ENCODE measurements at places on chromosomes 12 and 14.

GRCh38 chr12:131057211-131057721, 103.6 kb downstream of the ADGRD1 start:
- DNase-seq, result no peak

GRCh38 chr14:66596241-66596985, 88.5 kb downstream of the GPHN start:
- DNase-seq, result no peak

DNA sequence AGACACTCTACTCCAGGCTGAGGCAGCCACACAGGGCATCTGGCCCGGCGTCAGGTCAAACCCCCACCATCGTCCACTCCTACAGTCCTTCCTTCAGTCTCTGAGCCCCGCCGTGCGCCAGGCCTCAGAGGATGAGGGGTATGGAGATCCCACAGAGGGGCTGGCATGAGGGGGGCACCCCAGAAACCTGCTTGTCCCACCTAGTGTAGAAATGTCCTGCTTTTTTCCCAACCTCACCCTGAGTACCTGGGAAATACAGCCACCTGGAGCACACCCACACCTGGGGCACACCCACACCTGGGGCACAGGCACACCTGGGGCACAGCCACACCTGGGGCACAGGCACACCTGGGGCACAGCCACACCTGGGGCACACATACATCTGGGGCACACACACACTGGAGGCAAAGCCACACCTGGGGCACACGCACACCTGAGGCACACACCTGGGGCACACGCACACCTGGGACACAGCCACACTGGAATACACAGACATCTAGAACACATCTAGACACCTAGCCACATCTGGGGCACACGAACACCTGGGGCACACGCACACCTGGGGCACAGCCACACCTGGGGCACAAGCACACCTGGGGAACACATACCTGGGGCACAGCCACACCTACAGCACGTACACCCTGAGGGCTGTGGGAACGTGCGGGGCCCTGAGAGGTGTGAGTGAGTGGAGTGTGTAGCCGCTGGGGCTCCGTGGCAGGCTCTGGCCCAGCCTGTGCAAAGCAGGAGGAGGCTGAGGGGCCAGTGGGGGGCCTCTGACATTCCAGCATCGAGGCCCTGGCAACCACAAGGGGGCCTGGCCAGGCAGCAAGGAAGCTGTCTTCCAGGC, 18.4 kb downstream of the AKT1 start:
- DNase-seq, result no peak

- DNase-seq, result no peak
These were observed 10.3 kb downstream of the RERGL start for GRCh38 chr12:18079541-18080246.

DNA sequence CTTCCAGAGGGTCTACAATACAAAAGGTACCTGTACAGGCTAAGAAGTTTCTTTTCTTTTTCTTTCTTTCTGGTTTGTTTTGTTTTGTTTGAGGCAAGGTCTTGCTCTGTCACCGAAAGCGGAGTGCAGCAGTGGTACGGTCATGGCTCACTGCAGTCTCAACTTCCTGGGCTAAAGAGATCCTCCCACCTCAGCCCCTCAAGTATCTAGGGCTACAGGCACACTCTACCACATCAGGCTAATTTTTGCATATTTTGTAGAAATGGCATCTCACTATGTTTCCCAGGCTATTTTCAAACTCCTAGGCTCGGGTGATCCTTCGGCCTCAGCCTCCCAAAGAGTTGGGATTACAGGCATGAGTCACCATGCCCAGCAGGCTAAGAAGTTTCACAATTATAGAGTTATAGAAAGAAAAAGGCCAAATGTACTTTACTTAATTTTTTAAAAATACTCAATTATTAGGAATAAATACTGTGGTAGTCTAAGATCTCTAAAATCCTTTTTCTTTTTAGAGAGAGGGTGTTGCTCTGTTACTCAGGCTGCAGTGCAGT, 3.0 kb upstream of the PIGH start:
- DNase-seq, result no peak
